ENCODE measurements at places on chromosomes 2 and 18.

- no peaks in the 10 kb centered on the region for H3K4me1 ChIP-seq
- no peak overlapping the region for H3K4me3 ChIP-seq
- H3K36me3 ChIP-seq = no peaks in the 10 kb centered on the region
- no peak for DNase-seq
- H3K27me3 ChIP-seq = no peaks in the 10 kb centered on the region
Observed at GRCh38 chr2:123045713-123046112, 979.4 kb upstream of the CNTNAP5 start.

GRCh38 chr2:150188177-150188576, 299.3 kb downstream of the RND3 start:
- no peaks in the 10 kb centered on the region for H3K27me3 ChIP-seq
- no peak overlapping the region for H3K27ac ChIP-seq
- H3K4me1 ChIP-seq = no peaks in the 10 kb centered on the region
- H3K36me3 ChIP-seq = no peaks in the 10 kb centered on the region
- no peak for DNase-seq
- H3K4me3 ChIP-seq = no peak overlapping the region

DNA sequence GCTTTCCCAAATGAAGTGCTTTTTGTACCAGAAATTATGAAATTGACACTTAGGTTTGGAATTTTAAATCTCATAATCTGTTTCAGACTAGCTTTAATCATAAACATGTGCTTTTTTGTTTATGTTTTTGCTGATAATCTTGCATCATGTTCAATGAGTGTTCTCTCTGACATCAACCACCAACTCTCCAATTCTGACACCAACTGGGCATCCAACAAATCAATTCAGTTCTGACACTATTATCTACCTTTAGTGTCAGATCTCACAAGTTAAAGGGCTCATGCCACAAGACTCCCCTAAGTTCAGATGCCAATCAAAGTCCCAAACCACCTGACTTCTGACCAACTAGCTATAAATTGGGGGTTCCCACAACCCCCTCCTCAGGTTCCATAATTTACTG, 19.6 kb downstream of the PELI1 start:
- H3K4me3 ChIP-seq = no peak overlapping the region
- peaks cover 2% of the 10 kb centered on the region for H3K27me3 ChIP-seq
- H3K27ac ChIP-seq = no peak overlapping the region
- no peak for DNase-seq

GRCh38 chr2:105813405-105813804, 68.7 kb downstream of the NCK2 start:
- H3K36me3 ChIP-seq = no peaks in the 10 kb centered on the region
- H3K4me1 ChIP-seq = peaks cover 55% of the 10 kb centered on the region
- DNase-seq = no peak
- H3K4me3 ChIP-seq = no peak overlapping the region
- H3K27ac ChIP-seq = no peak overlapping the region

DNA sequence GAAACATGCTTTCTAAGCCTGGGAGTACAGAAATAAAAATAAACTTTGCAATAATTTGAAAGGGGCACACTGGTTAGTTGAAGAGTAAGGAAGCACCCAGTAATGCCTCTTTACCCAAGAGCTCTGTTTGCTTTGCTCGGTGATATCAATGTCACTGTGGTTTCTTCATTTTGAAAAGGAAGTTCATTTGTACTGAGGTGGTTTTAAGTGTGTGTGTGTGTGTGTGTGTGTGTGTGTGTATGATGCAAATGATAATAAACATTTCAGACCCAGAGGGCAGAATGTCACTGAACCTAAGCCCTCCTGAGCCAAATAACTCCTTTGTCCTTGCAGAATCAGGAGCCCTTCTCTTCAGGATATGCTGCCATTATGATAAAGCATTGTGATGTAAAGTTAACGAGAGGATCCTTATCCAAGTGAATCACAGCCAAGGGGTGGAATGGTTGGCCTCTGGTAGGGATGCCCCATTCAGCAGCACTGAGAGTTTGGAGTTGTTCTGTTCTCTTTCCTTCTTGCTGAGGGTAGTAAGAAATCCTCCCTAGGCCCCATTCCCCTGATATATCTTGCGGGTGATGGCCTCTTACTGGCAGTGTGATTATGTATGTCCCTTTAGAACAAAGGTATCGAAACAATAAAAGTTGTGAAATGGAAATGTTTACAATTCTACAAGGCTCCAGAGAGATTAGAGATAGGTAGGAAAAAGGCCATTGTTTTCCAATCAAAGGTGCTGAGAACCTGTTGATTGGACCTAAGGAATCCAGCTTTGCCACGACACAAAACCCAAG, 7.6 kb downstream of the ITGA6 start:
- DNase-seq = peak; percentile 82
- no peaks in the 10 kb centered on the region for H3K36me3 ChIP-seq
- peak overlapping the region; percentile 42 for H3K27ac ChIP-seq
- no peaks in the 10 kb centered on the region for H3K27me3 ChIP-seq

- H3K4me1 ChIP-seq = no peaks in the 10 kb centered on the region
- H3K27me3 ChIP-seq = no peaks in the 10 kb centered on the region
- H3K4me3 ChIP-seq = no peak overlapping the region
- no peak overlapping the region for H3K27ac ChIP-seq
- no peak for DNase-seq
- no peaks in the 10 kb centered on the region for H3K36me3 ChIP-seq
Observed at GRCh38 chr18:65968239-65969004, 217.6 kb downstream of the CDH7 start.

DNA sequence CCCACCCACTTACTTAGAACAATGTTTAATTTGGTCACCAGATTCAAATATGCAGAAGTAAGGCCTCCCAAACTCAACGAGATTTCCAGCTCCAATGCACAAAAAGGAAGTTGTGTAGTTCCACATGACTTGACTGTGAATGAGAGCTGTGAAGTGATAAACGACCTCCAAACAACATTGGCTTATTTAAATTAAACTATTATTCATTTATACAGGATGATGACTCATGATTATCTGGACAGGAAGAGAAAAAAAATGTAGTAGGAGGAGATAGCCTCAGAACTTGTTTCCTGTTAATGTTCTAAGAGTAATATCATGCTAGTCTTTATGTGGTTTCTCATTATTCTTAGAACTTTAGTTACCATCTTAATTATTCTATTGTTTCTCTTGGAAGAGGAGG, 237.3 kb downstream of the C1D start:
- no peaks in the 10 kb centered on the region for H3K4me1 ChIP-seq
- H3K27me3 ChIP-seq = no peaks in the 10 kb centered on the region
- no peak for DNase-seq
- H3K4me3 ChIP-seq = no peak overlapping the region
- no peak overlapping the region for H3K27ac ChIP-seq

DNA sequence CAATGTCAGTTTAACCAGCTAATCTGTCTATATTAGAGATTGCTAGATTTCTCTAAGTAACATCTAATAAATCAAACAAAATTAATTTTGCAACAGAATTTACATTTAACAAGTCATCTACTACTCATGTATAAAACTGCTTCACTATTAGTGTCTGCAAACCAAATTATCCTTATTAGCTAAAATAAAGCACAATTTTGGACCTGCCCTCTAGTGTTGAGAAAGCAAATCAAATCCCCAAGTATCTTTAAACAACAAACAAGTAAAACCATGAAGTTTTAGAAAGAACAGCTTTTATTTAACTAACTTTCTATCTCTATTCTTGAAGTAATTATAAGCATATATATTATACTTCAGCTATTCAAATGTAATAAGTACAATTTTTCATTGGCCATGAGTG, 113.1 kb upstream of the SP3 start:
- peaks cover 8% of the 10 kb centered on the region for H3K36me3 ChIP-seq
- no peaks in the 10 kb centered on the region for H3K4me1 ChIP-seq
- H3K27me3 ChIP-seq = no peaks in the 10 kb centered on the region
- H3K4me3 ChIP-seq = no peak overlapping the region

Data from naive thymus-derived CD4-positive, alpha-beta T cell (primary cell).